ENCODE measurements at places on chromosomes 11 and 22.

DNA sequence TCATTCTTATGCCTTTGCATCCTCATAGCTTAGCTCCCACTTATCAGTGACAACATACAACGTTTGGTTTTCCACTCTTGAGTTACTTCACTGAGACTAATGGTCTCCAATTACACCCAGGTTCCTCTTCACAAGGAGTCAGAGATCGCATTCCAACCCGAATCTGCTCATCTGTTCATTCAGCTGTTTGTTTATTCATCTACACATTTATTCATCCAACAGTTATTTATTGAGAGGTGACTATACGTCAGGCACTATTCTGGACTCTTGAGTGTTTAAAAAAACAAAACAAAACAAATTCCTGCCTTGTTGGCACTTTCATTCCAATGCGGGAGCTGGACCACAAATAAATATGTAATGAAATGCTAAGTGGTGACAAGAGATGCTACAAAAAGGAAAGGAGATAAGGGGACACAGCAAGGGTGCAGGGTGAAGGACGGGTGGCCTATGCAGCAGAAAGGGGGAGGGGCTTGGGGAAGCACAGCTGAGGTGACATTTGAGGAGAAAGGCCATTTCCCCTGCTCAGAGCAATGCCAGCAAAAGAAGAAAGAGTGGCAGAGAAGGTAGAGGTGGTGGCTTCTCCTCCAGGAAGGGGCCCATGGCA, 393.8 kb upstream of the SYN3 start:
- DNase-seq = no peak

GRCh38 chr11:1359556-1359955, 30.2 kb upstream of the BRSK2 start:
- DNase-seq = no peak

- no peak for DNase-seq
These were observed 8.6 kb downstream of the MICAL2 start for GRCh38 chr11:12118949-12119348.

DNA sequence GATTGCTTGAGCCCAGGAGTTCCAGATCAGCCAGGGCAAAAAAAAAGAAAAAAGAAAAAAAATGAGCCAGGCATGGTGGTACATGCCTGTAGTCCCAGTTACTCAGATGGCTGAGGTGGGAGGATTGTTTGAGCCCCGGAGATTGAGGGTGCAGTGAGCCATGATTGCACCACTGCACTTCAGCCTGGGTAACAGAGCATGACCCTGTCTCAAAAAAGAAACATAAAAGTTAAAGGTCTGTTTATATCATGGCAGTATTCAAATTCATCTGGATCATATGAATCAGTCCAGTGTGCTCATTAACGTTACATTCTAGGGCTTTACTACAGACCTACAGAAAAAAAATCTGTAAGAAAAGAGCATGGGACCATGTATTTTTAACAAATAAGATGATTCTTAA, 13.9 kb downstream of the HSD17B12 start:
- DNase-seq = no peak

GRCh38 chr11:61610905-61611304, 30.0 kb upstream of the SYT7 start:
- DNase-seq = no peak

GRCh38 chr11:127071606-127072005, 71.0 kb upstream of the KIRREL3 start:
- DNase-seq = no peak

DNA sequence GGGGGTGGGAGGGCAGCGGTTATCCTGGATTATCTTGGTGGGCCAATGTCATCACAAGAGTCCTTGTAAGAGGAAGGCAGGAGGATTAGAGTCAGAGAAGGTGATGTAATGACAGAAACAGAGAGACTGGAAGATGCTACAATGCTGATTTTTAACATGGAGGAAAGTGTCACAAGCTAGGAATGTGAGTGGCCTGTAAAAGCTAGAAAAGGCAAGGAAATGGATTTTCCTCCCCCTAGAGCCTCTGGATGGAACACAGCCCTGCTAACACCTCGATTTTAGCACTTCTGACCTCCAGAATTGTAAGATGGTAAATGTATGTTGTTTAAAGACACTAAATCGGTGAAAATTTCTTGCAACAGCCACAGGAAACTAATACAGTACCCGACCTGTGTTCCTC, 109.3 kb downstream of the MN1 start:
- no peak for DNase-seq

DNA sequence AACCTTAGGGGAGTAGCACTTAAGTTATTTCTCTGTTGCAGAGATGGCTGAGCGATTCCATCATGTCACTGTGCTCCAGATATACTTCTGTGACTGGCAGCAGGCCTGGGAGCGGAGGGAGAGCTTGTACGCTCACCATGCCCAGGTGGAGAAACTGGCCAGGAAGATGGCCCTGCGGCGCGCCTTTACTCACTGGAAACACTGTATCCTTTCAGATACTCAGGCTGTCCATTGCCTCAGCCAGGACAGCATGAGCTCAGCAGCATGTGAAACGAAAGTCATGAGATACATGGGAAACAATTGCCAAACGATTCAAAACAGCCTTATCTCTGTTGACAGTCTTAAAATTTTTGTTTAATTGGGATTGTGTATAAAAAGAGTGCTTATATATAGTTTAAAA, 78.9 kb downstream of the SFI1 start:
- DNase-seq = no peak

GRCh38 chr22:22691055-22691454, 46.6 kb downstream of the GGTLC2 start:
- no peak for DNase-seq

GRCh38 chr11:6203327-6203726, 2.0 kb upstream of the C11orf42 start:
- no peak for DNase-seq

- no peak for DNase-seq
These were observed 564.5 kb upstream of the B3GAT1 start for GRCh38 chr11:134976551-134976950.

- no peak for DNase-seq
These were observed 7.2 kb upstream of the EHD1 start for GRCh38 chr11:64885367-64886286.

- no peak for DNase-seq
These were observed 205.8 kb downstream of the CADM1 start for GRCh38 chr11:115298300-115299012.

- DNase-seq = no peak
These were observed 84.7 kb downstream of the TTC28 start for GRCh38 chr22:28594797-28595462.

- DNase-seq = no peak
These were observed 31.0 kb downstream of the NUP50 start for GRCh38 chr22:45194686-45195085.

- DNase-seq = no peak
These were observed 66.7 kb downstream of the PACS1 start for GRCh38 chr11:66136752-66137123.

- no peak for DNase-seq
These were observed 50.7 kb downstream of the PPME1 start for GRCh38 chr11:74221816-74222215.

DNA sequence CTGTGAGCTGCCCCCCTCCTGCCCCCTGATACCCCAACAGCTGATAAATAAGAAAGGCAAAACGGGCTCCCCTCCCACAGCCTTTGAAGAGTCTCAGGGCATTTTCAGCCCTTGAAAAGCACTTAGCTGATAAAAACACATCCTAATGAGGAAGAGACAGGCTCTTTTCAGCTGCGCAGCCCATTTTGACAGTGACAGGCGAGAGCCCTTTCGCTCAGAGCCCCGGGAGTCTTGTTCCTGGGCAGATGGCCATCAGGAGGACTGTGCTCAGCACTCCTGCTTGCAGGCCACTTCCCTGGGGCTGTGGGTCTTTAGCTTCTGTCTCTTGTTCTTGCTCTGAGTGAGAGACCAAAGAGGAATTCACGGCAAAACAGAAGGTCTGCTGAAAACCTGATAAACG, 757.2 kb downstream of the BRD1 start:
- no peak for DNase-seq
